ENCODE measurements at places on chromosomes 5 and 9.

DNA sequence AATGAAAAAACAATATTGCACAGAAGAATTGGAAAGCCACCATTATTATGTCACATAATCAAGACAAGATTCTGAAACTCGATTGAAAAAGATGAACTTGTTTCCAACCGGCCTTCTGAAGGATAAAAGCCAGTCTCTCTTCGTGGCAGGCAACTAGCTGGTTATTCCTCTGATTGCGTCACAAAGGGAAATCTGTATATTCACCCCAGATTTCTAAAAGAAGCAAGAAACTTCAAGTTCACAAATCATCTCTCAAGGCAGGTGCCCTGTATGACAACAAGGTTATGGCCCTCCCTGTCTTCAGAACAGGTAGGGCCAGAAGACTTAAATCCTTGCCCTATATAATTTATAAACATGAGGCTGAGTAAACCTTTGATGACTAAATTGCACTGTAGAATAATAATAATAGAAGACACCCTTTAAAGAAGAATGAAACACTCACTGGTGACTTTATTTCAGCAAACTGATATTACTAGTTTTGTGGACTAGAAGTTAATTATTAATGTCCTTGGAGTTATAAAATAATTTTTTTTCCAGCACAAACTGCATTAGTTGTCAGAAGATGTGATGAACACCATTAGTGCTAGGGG, 2.9 kb upstream of the KLF4 start:
- DNase-seq = no peak

DNA sequence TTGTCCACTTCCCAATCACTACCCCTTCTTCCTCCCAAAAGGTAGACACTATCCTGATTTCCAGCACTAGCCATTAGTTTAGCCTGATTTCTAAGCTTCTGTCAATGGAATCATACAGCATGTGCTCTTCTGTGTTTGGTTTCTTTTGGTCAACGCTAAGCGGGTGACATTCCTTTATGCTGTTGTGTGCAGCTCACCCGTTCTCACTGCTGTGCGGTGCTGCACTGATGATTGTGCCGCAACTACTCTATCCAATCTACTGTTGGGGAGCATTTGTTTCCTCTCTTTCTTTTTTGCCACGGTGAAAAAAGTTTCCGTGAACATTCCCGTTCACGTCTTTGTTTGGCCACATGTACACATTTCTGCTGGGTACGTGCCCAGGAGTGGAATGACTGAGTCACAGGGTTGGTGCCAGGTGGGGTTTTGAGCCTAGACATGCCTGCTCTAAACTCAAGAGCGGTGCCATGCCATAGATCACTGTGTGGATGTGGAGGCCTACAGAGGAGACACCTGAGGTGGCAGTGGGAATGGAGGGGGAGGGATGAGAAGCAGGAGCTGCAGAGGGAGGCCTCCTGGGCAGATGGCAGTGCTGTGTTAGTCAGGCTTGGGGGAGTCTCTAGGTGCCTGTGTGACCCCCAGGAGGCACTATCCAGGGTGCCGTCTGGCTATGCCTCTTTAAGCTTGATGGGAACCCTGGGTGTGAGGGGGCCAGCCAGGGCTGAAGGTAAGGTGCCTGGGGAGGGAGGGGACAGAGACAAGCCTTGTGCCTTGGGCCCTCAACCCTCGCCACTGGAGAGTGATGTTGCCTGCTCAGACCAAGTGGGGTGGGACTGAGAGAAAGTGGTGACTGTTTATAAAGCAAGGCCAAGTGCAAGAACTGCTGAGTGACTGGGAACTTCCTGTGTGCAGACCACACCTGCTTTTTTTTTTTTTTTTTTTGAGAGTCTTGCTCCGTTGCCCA, 11.4 kb upstream of the ANKRD33B start:
- no peak for DNase-seq

DNA sequence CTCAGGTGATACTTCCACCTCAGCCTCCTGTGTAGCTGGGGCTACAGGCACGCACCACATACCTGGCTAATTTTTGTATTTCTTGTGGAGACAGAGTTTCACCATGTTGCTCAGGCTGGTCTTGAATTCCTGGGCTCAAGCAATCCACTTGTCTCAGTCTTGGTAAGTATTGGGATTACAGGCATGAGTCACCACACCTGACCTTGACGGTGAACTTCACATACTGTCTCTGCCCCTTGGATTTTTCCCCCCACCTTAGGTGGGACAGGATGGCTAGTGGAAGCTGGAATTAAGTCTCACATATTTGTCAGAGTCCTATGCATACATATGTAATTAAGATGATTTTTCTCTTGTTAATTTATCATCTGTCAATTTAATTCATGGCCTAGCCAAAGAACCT, 20.9 kb upstream of the RFK start:
- DNase-seq = no peak

- no peak for DNase-seq
Measured at GRCh38 chr9:101625876-101626275, 31.1 kb upstream of the PPP3R2 start.

- DNase-seq = no peak
Measured at GRCh38 chr9:133051281-133051900, 10.4 kb upstream of the CEL start.

DNA sequence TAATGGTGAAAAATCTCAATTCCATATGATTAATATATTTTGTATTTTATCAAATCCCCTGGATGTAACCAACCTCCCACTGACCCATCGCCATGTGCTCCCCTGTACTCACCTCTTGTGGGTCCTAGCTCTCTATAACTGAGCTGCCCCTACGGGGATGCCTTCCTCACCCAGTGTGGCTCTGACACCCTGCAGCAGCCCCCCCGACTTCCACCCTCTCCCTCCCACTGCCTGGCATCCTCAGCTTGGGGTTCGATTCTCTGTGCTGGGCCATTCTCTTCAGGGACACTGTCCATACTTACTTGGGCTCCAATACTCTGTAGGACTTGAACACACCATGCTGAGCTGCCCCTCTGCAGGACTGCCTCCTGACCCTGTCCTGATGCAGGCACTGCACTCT, 87.1 kb downstream of the PJA2 start:
- no peak for DNase-seq

- no peak for DNase-seq
Measured at GRCh38 chr9:127637322-127637847, 25.3 kb downstream of the STXBP1 start.

DNA sequence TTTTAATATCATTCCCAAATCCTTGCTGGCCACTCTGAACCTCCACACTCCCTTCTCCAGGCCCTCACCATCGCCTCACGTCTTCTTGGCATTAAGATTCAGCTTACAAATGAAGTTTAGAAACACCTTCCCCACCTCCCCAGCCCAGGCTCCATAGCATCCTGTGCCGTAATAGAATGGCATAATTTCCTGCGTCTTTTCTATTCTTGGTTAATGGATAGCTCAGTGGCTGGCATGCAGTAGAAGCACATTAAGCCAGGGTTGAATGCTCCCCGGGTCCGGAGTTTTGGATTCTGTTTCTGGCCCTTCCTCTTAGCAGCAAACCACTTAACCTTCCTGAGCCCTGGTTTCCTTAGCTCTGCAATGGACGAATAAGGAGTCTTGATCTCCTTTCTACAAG, 13.8 kb downstream of the WWC1 start:
- DNase-seq = no peak

DNA sequence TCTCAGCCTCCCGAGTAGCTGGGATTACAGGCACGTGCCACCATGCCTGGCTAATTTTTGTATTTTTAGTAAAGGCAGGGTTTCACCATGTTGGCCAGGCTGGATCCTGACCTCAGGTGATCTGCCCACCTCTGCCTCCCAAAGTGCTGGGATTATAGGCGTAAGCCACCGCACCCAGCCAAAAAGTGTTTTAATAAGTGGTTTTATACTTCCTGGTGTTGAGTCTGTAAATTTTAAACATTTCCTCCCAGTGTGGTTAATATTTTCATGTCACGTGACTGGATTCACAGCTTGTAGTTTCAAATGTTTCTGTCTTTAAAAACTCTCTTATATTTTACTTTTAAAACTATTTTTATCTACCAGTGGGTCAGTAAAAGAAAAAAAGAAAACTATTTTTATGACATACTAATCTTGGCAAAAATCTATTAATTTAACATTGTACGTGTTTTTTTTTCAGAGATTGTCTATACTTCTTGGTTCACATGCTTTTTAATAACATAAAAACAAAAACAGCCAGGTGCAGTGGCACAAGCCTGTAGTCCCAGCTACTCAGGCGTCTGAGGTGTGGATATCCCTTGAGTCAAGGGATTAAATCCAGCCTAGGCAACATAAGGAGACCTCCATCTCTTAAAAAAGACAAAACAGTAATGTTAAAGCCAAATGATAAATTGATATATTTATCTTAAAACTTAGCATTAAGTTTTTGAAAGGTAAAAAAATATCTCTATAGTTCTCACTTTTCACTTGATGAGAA, 117.1 kb downstream of the DMXL1 start:
- no peak for DNase-seq

GRCh38 chr5:39578887-39579497, 154.2 kb upstream of the DAB2 start:
- DNase-seq = no peak

GRCh38 chr9:115034801-115035200, 83.2 kb downstream of the TNC start:
- DNase-seq = no peak

- DNase-seq = no peak
Measured at GRCh38 chr5:14787801-14788579, 83.6 kb downstream of the ANKH start.

DNA sequence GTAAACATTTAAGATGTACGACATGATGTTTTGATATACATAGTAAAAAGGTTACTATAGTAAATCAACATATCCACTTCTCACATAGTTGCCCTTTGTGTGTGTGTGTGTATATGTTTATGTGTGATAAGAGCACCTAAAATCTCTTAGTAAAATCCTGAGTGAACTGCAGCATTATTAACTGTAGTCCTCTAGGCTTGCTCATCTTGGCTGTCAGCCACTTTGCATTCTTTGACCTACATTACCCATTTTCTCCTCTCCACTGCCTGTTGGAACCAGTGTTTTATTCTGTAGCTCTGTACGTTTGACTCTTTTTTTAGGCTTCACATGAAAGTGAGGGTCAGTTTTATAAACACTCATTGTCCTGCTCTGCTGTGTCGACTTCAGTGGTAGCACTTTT, 24.4 kb downstream of the C5orf22 start:
- DNase-seq = no peak

GRCh38 chr9:21078702-21079101, 960 bp upstream of the IFNB1 start:
- DNase-seq = no peak

DNA sequence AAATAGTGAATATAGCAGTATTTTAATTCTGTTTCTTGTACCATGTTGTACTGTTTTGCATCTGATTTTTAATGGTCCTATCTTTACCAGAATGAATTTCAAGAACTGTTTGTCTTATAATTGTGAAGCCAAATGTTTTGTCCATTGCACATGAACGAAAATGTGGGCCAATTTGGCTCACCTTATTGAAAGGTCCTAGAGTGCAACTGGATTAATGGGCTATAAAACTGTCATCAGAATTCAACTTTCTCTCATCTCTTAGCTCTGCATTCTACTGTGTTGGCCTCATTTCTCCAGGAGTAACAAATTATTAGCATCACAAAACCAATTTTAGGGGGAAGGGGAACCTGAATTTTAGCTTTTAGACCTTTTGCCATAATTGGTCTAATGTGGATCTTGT, 179.4 kb upstream of the NUDT12 start:
- no peak for DNase-seq

- DNase-seq = no peak
Measured at GRCh38 chr9:79768194-79768593, 196.4 kb downstream of the TLE4 start.

DNA sequence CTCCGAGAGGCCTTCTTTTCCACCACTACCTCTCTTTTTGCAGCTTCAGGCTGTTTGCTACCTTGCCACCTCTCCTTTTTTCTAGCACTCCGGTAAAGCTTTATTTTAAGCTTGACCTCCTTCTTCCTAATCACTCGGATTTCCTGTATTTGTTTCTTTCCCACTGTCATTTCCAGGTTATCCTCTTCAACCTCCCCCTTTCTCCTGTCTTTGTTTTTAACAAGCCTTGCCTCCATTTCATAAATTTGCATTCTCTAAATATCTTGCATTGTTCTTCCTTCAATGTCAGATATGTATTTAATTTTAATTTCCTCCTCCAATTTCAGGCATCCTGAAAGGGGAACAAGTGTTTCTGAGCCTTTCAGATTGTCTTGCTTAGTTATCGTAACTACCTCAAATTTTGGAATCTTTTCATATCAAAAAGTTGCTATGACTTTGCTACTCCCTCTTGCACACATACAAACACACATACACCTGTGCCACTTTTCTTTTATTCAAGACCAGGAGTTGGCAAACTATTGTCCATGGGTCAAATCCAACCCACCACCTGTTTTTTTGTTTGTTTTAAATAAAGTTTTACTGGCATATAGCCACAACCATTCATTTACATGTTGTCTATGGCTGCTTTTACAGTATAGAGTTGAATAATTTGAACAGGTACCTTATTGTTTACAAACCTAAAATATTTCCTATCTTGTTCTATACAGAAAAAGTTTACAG, 22.7 kb downstream of the DPYSL3 start:
- DNase-seq = no peak

DNA sequence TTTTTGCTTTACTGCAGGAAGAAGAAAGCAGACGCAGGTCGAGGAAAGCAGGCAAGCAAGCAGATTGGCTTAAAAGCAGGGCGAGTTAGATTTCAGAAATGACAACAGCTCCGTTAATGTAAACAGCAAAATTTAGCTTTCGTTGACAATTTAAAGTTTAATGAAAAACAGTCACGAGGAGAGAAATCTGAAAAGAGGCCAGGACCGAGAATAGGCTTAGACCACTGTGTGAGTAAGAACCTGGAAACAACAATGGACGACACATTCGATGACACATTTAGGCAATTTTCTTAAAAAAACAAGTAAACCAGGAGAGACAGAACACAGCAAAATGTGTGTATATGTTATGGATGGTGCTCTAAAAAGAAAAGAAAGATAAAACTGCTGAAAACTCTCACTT, 155.3 kb downstream of the ISOC1 start:
- DNase-seq = no peak

- DNase-seq = no peak
Measured at GRCh38 chr5:7794823-7795222, 56.1 kb downstream of the CFAP90 start.

DNA sequence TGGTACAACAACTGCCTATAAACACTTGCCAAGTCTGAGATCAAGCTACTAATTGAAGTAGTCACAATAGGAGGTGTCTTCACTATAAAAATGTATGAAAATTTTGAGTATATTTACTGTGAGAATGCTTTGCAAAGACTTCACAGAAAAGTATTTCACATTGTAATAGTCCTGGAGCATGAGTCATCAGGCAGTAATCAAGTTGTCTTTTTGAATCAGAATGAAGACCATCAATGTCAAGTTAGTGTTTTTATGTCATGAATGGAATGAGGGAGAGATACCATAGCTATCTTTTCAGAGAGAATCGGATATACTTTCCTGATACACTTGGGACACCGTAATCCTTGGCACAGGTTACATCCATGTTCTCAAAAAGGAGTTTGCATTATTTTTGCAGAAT, 466.9 kb upstream of the ARRDC3 start:
- no peak for DNase-seq

GRCh38 chr9:106820866-106821265, 42.1 kb upstream of the ZNF462 start:
- DNase-seq = no peak

- no peak for DNase-seq
Measured at GRCh38 chr5:147986134-147986757, 77.5 kb upstream of the SPINK5 start.

Data from stimulated activated CD8-positive, alpha-beta memory T cell treated with anti-CD3 and anti-CD28 coated beads, Interleukin-4, amount 100 ng/mL, for 4 hours (primary cell).